Natural killer cell treated with Interleukin-12 subunit alpha and Interleukin-12 subunit beta and Interleukin-15 and Interleukin-18, amount 100 ng/mL, for 72 hours (primary cell): ENCODE measurements at places on chromosomes 16 and 17. TPM values are rescaled to one million over a fixed set of nuclear protein-coding genes. Genes with fewer than 3 reads are reported as not detected.

The SMARCE1 gene
- total RNA-seq = 94.6 TPM

DNA sequence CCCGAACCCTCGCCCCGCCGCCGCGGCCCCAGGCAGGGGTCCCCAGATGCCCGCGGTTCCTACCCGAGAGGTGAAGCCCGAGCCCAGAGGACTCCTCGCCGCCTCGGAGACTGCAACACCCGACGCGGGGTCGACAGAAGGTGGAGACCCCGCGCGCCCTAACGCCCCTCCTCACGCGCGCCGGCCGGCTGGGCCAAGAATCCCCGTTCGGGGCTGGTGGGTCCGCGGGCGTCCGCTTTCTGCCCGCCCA is 515 bp downstream of the SUMO2 start:
- peaks cover 28% of the 10 kb centered on the region for H3K4me1 ChIP-seq
- peak; percentile 66 for DNase-seq
- peaks cover 8% of the 10 kb centered on the region for H3K36me3 ChIP-seq
- H3K27me3 ChIP-seq = no peaks in the 10 kb centered on the region
- peak overlapping the region; percentile 72 for H3K27ac ChIP-seq

- H3K27me3 ChIP-seq = no peaks in the 10 kb centered on the region
- no peaks in the 10 kb centered on the region for H3K4me1 ChIP-seq
- H3K36me3 ChIP-seq = peaks cover 4% of the 10 kb centered on the region
Measured at GRCh38 chr16:23248261-23249194, 53.6 kb upstream of the SCNN1B start.

DNA sequence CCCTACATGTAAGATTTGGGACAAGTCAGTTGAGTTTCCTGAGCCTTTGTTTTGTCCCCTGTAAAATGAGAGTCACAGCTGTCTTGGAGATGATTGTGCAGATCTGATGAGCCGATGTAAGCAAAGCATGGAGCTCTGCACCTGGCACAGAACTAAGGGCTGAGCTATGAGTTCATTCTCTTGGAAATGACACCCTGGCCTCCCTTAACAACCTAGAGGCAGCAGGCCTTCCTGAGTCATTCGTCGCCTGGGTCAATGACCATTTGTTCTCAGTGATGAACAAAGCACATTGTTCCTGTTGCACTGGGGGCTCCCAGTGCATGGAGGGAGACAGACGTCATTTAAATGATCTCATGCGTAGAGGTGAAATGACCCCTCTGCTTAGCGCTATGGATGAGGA is 62.8 kb upstream of the GCSH start:
- H3K4me3 ChIP-seq = no peak overlapping the region
- H3K4me1 ChIP-seq = no peaks in the 10 kb centered on the region
- no peaks in the 10 kb centered on the region for H3K27me3 ChIP-seq
- no peak for DNase-seq
- H3K27ac ChIP-seq = no peak overlapping the region

The PRPF8 gene
- 422 TPM for total RNA-seq

DNA sequence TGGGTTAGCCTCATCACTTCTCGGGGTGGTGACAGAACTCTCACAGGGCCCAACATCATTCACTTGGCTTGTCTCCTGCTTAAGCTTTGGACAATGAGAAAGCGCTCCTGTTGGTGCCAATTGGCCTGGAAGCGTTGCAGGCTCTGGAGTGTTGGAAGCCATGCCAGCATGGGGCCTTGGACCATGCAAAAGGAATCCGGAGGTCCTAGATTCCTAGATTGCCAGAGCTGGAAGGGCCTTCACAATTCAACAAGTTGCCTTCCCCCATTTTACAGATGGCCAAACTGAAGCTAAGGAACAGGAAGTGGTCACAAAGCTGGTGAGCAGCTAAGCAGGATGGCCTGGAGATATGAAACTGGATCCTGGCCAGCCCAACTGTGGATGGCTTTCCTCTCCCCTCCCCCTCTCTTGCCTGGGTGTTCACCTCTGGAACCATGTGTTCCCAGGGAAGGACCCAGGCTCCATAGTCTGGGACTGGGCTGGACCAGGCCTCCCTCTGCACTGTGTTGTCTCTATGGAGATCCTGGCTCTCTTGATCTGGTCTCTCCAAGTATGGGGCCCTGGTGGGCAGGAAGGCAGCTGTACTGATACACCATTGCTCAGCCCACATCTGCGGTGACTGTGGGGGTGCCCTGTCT is 6.0 kb upstream of the IGFBP4 start:
- H3K27me3 ChIP-seq = no peaks in the 10 kb centered on the region
- peaks cover 5% of the 10 kb centered on the region for H3K4me1 ChIP-seq
- H3K27ac ChIP-seq = no peak overlapping the region
- no peak overlapping the region for H3K4me3 ChIP-seq

The ZNF764 gene
- total RNA-seq = 14.9 TPM

- no peak overlapping the region for H3K4me3 ChIP-seq
- H3K36me3 ChIP-seq = peaks cover 8% of the 10 kb centered on the region
- no peak overlapping the region for H3K27ac ChIP-seq
- H3K27me3 ChIP-seq = no peaks in the 10 kb centered on the region
- no peak for DNase-seq
- H3K4me1 ChIP-seq = peaks cover 16% of the 10 kb centered on the region
Measured at GRCh38 chr17:2151358-2152033, 96.6 kb downstream of the HIC1 start.

The SOX8 gene
- not detected for total RNA-seq

The PLA2G10 gene
- total RNA-seq = not detected

The BAIAP3 gene
- total RNA-seq = 0.31 TPM

DNA sequence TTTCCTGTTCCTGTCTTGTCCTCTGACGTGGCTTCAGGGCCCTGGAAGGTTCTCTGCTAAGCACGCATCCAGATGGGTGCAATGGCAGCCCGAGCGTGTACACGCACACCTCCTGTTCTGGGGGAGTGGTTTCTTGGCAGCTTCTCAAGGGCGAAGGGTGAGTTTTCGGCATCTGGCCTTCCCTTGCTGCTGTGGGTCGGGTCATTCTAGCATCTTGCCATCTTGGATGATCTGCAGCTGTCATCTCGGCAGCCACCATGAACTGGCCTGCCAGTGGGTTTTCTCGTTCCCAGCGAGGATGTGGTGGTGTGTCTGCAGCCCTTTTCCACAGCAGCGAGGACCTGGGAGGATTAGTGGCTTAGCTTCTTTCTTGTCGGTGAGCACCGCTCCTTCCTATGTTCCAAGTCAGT is 10.6 kb downstream of the MSI2 start:
- H3K4me3 ChIP-seq = no peak overlapping the region
- DNase-seq = no peak
- no peak overlapping the region for H3K27ac ChIP-seq
- H3K27me3 ChIP-seq = no peaks in the 10 kb centered on the region

GRCh38 chr17:18974407-18975149 is 22.6 kb downstream of the SLC5A10 start:
- no peak overlapping the region for H3K27ac ChIP-seq
- no peaks in the 10 kb centered on the region for H3K36me3 ChIP-seq
- H3K4me1 ChIP-seq = no peaks in the 10 kb centered on the region
- no peak for DNase-seq
- no peak overlapping the region for H3K4me3 ChIP-seq

GRCh38 chr16:69566240-69566980 is 644 bp downstream of the NFAT5 start:
- peak overlapping the region; percentile 98 for H3K27ac ChIP-seq
- peaks cover 11% of the 10 kb centered on the region for H3K36me3 ChIP-seq
- peaks cover 52% of the 10 kb centered on the region for H3K4me1 ChIP-seq
- peak overlapping the region; percentile 100 for H3K4me3 ChIP-seq
- no peaks in the 10 kb centered on the region for H3K27me3 ChIP-seq

DNA sequence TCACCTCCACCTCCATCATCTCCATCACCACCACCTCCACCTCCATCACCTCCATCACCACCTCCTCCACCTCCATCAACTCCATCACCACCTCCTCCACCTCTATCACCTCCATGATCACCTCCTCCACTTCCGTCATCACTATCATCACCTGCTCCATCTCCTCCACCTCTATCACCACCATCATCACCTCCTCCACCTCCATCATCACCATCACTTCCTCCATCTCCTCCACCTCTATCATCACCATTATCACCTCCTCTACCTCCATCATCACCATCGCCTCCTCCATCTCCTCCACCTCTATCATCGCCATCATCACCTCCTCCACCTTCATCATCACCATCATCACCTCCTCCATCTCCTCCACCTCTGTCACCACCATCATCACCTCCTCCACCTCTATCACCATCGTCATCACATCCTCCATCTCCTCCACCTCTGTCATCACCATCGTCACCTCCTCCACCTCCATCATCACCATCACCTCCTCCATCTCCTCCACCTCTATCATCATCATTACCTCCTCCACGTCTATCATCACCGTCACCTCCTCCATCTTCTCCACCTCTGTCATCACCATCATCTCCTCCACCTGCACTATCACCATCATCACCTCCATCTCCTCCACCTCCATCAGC is 27.0 kb downstream of the ADGRG5 start:
- peaks cover 51% of the 10 kb centered on the region for H3K4me1 ChIP-seq
- no peaks in the 10 kb centered on the region for H3K27me3 ChIP-seq
- no peak overlapping the region for H3K4me3 ChIP-seq
- H3K36me3 ChIP-seq = peaks cover 27% of the 10 kb centered on the region
- peak overlapping the region; percentile 86 for H3K27ac ChIP-seq

DNA sequence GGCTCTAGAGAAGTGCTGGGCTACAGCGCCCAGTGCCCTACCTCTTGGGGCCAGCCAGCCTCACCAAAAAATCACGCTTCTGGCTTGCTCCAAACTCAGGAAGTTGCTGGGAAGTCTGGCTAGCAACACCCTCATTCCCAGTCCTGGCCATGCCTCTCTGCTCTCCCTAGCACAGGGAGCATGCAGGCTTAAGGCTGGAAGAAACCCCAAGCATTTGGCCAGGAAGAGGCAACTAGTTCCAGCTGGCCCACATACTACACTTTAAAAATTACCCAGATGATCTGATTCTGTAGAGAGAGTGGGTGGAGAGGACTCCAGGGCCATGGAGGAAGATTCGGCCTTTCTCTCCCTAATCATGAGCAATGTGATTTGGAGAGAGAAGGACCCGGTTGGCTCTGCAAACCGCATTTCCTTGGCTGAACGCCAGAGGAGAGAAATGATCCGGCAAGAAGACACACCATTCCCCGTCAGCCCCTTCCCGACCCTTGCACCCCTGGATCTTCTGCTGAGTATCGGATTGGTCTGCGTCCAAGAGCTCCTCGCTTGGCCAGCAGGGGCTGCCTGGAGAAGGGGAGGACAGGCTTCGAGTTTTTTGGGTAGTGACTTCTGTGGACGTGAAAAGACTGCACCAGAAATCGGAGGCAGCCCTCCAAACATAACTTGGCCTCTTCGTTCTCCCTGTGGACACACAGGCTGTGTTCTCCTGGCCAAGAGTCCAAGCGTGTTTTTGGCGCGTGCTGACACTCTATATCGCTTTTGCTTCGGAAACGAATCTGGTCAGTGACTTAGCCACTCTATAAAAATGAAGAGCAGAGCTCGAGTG is 406.3 kb downstream of the WWOX start:
- no peak overlapping the region for H3K27ac ChIP-seq
- no peaks in the 10 kb centered on the region for H3K27me3 ChIP-seq
- no peak overlapping the region for H3K4me3 ChIP-seq
- no peaks in the 10 kb centered on the region for H3K36me3 ChIP-seq

DNA sequence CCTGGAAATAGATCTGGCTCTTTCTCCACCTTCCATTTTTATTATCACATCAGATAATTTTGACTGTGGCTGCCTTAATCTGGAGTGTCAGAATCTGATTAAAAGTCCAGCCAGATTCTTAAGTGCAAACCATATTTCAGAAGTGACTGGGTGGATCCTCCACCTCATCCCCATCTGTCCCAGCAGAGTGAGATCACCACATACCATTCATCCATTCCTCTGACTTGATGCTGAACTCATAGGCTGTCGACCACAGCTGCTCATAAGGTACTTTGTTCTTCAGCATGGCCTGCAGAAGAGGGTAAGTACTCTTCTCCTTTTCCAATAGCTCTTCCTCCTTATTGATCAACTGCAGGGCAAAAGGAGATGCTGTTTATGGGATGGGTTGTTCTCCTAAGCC is 53.5 kb downstream of the DNAH3 start:
- no peak overlapping the region for H3K27ac ChIP-seq
- no peaks in the 10 kb centered on the region for H3K4me1 ChIP-seq
- H3K4me3 ChIP-seq = no peak overlapping the region
- H3K36me3 ChIP-seq = no peaks in the 10 kb centered on the region
- peaks cover 36% of the 10 kb centered on the region for H3K27me3 ChIP-seq
- DNase-seq = no peak

The KIF19 gene
- total RNA-seq = 0.29 TPM

- no peaks in the 10 kb centered on the region for H3K4me1 ChIP-seq
- H3K4me3 ChIP-seq = no peak overlapping the region
- H3K27ac ChIP-seq = no peak overlapping the region
- peaks cover 5% of the 10 kb centered on the region for H3K36me3 ChIP-seq
Measured at GRCh38 chr16:87264634-87265033, 52.6 kb downstream of the C16orf95 start.

- no peaks in the 10 kb centered on the region for H3K36me3 ChIP-seq
- peak overlapping the region; percentile 87 for H3K27ac ChIP-seq
- DNase-seq = no peak
Measured at GRCh38 chr17:32520737-32521404, 34.1 kb downstream of the CDK5R1 start.

DNA sequence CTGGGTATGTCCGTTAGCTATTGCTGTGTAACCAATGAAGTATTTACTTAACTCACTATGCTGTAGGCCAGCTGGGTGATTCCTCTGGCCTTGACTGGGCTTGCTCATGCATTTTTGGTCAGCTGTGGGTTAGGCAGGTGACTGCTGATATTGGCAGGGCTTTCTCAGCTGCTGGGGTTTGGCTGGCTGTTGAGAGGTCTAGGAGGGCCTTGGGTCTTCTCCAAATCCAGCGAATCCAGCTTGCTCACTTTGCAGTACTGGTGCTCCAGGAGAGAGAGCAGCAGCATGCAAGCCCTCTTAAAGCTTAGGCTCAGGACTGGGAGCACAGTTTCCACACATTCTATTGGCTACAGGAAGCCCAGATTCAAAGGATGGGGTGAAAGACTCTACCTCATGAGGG is 270.1 kb downstream of the PHKB start:
- peaks cover 12% of the 10 kb centered on the region for H3K4me1 ChIP-seq

- no peak overlapping the region for H3K4me3 ChIP-seq
- peaks cover 19% of the 10 kb centered on the region for H3K27me3 ChIP-seq
- H3K36me3 ChIP-seq = no peaks in the 10 kb centered on the region
- H3K4me1 ChIP-seq = no peaks in the 10 kb centered on the region
- no peak for DNase-seq
- H3K27ac ChIP-seq = no peak overlapping the region
Measured at GRCh38 chr16:27844826-27845225, 218.7 kb downstream of the GSG1L start.

- no peaks in the 10 kb centered on the region for H3K36me3 ChIP-seq
- no peaks in the 10 kb centered on the region for H3K27me3 ChIP-seq
- no peak for DNase-seq
- H3K4me3 ChIP-seq = no peak overlapping the region
Measured at GRCh38 chr16:88722784-88723506, 16.6 kb downstream of the CTU2 start.

The TBX2 gene
- total RNA-seq = not detected

- H3K27me3 ChIP-seq = no peaks in the 10 kb centered on the region
- no peak overlapping the region for H3K4me3 ChIP-seq
- DNase-seq = no peak
- peaks cover 5% of the 10 kb centered on the region for H3K36me3 ChIP-seq
- no peaks in the 10 kb centered on the region for H3K4me1 ChIP-seq
Measured at GRCh38 chr16:76445815-76446214, 168.6 kb downstream of the CNTNAP4 start.

- peak overlapping the region; percentile 64 for H3K27ac ChIP-seq
- no peaks in the 10 kb centered on the region for H3K36me3 ChIP-seq
- peak; percentile 67 for DNase-seq
Measured at GRCh38 chr17:82648742-82649331, 593 bp upstream of the WDR45B start.

- H3K4me3 ChIP-seq = peak within 1 kb of the TSS; percentile 60
- peaks cover 15% of the 10 kb centered on the region for H3K4me1 ChIP-seq
- no peak within 1 kb of the TSS for H3K27ac ChIP-seq
- peak; percentile 73 for DNase-seq
Measured at GRCh38 chr17:7716901-7717755, at the start of gene DNAH2. Gene DNAH2 (plus strand): TSS chr17:7717744. CDS start chr17:7719735, 1,991 bp downstream.

- H3K27me3 ChIP-seq = no peaks in the 10 kb centered on the region
- H3K27ac ChIP-seq = peak overlapping the region; percentile 84
- DNase-seq = no peak
Measured at GRCh38 chr16:68236137-68236825, 354 bp upstream of the ESRP2 start.
